Left cardiac atrium (tissue), 4 donors: ENCODE measurements at places on chromosomes 7 and 10. TPM values are rescaled to one million over a fixed set of nuclear protein-coding genes. Genes with fewer than 3 reads are reported as not detected.

The PNLIPRP2 gene
- total RNA-seq = not detected

DNA sequence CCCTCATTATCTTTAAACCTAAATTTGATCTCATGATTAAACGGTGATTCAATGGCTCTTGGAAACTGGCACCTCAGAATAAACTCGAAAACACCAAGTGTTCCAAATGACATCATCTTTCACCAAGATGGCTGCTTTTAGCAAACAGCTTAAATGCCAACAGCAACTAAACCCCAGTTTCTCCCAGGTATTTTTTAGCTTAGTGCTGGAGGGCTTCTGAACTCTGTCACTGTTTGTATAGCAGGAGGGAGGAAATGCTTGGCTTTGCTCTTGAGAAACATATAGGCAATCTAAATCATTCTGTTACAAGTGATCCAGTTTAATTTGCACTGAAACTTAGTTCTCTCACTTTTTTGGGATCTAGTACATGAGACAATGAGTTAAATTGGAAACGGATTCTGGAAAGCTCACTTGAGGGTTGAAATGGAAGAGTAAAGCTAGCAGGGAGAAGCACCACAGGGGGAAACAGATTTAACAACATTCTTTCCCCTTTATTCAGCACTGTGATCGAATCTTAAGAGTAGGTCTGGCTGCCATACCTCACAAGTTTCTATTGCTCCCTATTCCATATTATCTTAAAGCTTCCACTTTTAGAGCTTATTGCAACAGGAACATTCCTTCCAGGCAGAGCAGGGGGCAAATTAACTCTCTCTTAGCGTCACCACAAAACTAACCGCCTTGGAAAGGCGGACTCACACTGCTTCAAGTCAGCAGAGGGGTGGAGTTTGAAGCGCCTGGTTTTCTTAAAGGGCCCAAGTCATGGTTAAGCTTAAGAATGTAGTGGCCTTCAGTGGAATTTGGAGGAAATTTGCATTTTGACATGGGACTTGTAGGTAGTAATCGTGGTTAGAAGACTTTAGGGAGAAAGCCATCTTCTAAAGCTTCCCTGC is 1.8 kb upstream of the CCDC6 start:
- peak; percentile 52 for DNase-seq

DNA sequence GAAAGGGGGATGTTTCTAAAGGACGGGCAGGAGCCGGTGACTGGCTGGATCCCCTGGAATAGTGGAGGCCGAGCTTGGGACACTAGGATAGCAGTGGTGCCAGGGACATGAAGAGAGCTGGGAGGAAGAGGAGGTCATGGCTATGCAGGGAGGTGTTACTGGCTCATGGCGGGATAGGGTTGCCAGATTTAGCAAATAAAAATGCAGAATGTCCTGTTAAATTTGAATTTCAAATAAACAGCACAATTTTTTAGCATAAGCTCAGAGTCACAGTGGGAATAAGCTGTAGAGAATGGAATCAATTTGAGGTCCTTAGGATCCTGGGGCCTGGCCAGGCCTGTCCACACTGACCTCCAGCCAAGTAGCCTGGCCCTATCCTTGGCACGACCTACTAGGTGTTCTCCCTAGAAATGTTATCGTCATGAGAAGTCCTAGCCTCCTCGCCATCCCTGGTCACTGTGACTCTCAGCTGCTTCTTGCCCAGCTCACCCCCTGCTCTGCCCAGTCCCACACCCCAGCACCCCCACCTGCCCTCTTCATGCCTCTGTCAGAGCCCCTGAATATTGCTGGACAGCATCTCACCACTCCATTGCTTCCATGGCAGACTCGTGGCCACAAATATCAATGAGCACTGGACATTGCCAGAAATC is 7.6 kb upstream of the KCP start:
- DNase-seq = no peak

The LIPF gene
- total RNA-seq = not detected

The SUMF2 gene
- 52.5 TPM for total RNA-seq

The ZNF488 gene
- total RNA-seq = not detected

- no peak for DNase-seq
Measured at GRCh38 chr10:89301232-89301631, 614 bp upstream of the IFIT2 start.

- DNase-seq = no peak
Measured at GRCh38 chr10:22229802-22230157, 12.0 kb upstream of the EBLN1 start.

- DNase-seq = no peak
Measured at GRCh38 chr7:47318395-47319182, 263.3 kb downstream of the TNS3 start.

The COL26A1 gene
- not detected for total RNA-seq

DNA sequence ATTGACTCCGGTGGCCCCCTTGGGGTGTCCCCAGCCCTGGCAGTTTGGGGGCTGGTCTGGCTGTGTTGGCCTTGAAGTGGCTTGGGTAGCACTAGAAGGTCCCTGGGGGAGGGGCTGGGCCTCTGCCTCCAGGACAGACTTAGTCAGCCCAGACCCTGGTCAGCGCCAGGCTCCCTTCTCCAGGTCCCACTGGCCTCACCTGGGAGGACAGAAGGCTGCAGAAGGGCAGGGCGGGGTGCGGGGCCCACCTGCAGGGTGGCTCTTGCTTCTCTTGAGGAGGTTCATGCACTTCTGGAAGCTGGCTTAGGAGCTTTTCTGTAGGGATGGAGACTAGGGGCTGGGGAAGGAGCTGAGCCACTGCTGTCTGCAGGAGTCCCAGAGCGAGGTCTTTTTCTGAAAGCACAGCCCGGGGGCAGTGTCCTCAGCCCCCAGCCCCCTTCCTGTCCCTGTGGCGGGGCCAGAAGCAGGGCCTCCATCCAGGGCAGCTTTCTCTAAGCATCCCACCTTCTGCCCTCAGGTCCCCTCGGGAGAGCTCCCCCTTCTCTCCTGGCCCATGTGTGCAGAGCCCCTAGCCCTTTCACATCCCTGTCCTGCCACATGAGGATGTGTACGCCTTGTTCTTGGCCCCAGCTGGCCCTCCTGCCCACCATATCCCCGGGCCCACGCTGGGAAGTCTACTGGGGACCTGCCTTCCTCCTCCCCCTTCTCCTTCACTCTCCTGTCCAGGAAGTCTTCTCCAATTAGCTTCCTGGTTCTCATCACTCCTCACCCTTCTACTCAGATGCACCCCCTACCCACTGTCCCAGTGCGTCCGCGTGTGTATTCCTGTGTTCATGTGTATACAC is 11.0 kb downstream of the TBATA start:
- no peak for DNase-seq

DNA sequence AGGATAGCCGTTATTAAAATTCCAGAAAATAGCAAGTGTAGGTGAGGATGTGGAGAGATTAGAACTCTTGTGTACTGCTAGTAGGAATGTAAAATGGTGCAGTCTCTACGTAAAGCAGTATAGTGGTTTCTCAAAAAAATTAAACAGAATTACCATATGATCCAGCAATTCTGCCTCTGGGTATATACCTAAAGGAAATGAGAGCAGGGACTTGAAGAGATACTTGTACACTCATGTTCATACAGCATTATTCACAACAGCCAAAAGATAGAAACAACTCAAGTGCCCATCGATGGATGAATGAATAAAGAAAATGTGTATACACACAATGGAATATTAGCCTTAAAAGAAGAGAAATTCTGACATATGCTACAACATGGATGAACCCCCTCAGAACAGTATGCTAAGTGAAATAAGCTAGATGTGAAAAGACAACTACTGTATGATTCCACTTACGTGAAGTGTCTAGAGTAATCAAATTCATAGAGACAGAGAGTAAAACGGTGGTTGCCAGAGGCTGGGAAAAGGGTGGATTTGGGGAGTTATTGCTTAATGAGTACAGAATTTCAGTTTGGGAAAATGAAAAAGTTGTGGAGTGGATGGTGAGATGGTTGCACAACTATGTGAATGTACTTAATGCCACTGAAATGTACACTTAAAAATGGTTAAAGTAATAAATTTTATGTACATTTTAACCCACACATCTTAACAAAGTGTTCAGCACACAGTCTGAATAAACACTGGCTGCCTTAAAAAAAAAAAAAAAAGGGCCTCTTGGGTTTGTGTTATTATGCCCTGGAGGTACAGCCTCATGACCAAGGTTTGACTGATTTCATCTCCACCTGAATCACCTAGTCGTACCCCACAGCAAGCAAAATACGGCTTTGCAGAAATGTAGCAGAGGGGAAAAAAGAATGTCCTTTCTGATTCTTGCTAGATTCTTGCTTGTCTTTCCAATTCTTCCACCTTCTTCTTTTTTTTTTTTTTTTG is 26.2 kb downstream of the BUB3 start:
- DNase-seq = no peak

DNA sequence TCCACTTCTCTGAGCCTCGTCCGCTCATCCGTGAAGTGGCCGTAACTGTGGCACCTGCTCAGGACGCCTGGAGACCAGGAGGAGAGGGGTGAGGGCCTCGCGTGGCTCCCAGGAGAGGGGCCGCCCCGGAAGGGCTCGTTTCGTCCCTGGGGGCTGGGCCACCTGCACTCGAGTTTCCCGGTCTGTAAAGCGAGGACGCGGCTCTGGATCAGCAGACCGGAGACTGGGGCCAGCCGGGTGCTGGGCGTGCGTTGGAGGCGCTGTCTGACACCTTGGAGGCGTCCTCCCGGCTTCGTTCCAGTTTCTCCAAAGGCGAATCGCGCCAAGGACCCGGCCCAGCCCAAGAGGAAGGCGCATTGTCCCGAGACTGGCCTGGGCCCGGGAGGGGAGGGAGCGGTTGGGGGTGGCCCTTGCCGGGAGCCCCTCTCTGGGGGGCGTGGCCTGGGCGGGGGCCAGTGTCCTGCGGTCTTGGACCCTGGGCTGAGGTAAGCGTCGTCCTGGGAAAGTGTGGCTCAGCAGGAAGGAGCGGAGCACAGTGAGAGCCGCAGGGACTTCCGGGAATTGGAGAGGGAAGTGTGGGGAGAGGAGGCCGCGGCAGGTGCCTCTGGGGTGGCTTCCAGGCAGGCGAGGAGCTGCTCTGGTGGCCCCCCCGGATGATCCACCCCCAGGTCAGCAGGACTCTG is 89.6 kb downstream of the FOXL3 start:
- DNase-seq = peak; percentile 50

DNA sequence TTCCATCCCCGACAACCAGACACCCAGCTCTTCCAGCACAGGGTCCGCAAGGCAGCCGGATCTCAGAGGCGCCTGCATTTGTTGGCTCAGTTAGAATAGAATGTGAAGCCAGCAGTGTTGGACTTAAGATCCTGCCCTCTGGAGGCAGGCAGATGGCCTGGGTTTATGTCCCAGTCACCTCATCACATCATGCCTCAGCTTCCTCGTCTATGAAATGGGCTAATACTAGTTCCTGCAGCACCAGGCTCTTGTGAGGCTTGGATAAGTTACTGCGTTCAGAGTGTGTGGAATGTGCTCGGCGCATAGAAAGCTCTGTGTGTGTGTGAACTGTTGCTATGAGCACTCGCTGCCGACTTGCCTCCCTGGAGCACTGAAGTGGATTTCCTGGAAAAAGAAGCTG is 202.5 kb upstream of the GPR26 start:
- DNase-seq = no peak

- no peak for DNase-seq
Measured at GRCh38 chr10:75127471-75127870, 16.0 kb downstream of the SAMD8 start.

- DNase-seq = no peak
Measured at GRCh38 chr10:130686689-130687300, 550.6 kb downstream of the GLRX3 start.

DNA sequence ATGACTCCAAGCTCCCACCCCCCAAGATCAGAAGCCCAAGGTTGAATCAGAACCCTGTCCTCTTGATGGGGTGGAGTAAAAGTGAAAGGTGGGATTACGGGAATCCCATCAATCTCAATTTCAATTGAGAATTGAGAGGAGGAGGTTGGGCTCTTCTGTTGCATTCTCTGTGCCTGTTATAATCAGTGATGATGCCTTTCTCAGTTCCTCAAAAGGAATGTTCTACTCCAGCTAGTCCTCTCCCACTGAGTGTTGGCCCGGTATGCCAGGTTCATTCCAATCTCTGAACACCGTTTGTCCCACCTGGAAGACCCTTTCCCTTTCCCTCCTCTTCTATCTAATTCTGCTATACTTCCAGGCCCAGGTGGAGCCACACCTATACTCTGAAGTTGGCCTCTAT is 17.2 kb upstream of the XPNPEP1 start:
- no peak for DNase-seq

DNA sequence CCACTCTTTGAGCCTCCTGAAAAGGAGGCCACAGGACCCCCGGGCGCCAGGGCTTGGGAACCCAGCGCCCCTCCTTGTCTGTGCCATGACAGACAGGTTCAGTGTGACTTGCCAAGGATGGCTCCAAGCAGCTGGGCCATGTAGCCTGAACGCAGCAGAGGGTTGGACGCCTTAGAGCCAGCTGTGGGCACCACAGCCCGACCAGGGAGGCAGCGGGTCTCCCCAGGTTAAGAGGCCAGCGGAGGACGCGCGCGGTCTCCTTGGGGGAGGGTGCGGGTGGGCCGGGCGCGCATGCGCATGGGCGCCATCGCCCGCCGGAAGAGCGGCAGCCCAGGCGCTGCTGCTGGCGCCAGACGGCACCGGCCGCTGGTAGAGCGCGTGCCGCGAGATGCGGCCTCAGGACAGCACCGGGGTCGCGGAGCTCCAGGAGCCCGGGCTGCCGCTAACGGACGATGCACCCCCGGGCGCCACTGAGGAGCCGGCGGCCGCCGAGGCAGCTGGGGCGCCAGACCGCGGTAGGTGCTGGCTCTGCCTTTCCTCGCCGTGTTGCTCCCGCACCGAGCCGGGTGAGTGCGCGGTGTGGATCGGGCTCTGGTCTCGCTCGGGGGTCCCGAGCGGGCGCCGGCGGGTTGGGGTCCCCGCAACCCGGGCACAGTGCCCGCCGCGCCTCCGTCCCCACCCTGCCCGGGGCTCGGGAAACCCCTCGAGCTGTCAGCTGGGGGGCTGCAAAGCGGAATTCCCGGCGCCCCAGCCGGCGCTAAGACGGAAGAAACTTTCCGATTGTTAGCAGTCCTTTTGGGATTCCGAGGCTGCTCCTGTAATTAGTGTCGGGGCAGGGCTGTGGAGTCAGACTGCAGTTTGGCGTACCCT is at the start of gene SLC35G1:
Gene SLC35G1, plus strand, starts transcription at position 333 of the 870 bp plus-strand sequence. Its CDS starts 56 bp downstream, at position 389.
- DNase-seq = peak; percentile 73

DNA sequence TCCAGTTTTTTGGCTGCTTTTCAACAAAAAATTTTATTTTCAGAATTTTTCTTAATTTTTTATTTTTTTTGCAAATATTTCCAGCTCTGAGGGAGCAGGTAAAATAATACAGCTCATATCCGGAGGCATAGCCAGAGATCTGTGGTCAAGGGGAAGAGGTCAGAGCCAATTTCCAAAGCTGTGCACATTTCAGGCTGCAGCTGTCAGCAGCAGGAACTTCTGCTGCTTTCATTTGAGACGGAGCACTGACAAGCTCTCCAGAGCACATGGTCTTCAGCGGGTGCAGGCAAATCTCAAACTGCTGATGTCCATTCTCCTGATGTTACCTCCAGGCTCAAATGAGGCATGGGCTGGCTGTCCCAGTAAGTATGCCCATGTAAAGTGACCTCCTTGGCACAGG is 31.1 kb downstream of the SLC26A4 start:
- DNase-seq = no peak

The NPY4R gene
- 0.58 TPM for total RNA-seq
